ENCODE measurements at places on chromosomes 12 and 14.
A peak's percentile ranks its signal among the peaks of the same experiment; 100 is the strongest.

DNA sequence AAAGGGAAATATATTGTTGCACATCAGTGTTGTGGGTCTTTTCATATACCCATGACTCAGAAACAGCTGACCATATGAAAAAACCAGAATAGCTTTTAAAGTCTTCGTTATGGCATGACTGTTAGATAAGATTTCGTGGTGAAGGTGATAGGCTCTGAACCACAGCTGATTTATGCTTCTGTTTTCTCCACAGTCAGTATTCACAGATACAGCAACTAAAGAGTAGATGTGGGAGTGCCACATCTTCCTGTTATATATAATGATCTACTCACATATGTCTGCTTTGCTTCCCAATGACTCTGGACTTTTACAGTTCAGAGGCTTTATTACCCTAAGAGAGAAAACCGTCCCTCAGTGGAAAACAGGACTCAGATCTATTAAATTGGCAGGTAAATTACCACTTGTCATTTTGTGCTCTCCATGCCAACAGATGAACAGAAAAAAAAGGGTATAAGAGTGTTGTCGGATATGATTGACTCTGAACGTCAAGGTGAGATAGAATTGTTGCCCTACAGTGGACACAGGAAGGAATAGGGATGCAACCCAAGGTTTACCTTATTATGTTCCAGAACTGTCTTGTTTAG is 1037.1 kb downstream of the GALC start:
- DNase-seq = no peak

DNA sequence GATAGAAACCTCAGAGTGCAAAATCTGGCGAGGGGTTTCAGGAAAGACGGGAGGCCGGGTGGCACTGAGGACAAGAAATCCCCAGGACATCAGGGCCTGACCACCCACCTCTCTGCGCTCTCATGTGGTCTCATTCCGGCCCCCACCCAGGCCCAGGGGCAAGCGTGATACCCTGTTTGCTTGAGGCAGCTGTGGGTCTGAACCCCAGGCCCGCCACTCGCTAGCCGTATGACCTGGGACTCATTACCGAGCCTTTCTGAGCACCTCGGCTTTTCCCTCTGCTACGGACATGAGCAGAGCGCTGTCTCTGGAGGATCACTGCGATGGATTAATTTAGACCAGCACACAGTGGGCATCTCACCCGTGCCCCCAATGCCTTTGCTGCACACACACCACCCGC is 25.5 kb upstream of the BCDIN3D start:
- DNase-seq = no peak

DNA sequence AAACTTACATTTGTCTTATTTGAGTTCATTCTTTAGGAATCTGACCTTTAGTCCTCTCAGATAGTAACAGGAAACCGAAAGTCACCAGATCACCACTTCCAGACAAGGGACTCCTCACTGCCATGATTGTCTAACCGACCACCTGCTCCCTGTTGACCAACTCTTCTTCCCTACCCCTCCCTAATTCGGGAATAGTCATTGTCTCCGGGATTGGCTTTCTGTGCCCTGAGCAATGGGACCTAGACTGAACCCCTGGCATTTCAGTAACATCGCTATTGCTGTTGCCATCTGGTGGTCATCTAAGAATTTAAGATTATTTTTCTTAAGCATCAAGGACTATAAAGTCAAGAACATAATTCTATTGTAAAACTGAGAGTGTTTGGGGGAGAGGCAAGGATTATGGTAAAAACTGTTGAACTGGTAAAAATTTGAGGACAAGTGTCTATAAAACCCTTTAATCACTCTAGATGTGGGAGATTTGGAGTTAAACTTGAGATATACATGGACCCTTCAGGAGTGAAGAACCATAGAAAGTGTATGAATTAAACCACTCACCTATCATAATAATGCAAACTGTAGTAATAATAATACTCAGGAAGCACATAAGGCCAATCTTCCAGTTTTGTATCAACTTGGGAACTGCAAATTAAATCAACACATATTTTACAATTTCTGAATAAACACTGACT is 6.3 kb downstream of the CLEC2A start:
- DNase-seq = peak; percentile 11

DNA sequence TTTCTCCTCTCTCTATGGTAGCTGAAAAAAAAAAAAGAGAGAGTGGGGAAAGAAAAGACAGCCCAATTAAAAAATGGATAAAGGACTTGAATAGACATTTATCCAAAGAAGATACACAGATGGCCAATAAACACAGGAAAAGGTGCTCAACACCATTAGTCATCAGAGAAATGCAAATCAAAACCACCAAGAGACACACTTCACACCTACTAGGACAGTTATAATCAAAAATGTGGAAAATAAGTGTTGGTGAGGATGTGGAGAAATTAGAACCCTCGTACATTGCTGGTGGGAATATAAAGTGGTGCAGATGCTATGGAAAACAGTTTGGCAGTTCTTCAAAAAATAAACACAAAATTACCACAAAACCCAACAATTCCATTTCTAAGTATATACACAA is 172.4 kb upstream of the GRIN2B start:
- DNase-seq = no peak

DNA sequence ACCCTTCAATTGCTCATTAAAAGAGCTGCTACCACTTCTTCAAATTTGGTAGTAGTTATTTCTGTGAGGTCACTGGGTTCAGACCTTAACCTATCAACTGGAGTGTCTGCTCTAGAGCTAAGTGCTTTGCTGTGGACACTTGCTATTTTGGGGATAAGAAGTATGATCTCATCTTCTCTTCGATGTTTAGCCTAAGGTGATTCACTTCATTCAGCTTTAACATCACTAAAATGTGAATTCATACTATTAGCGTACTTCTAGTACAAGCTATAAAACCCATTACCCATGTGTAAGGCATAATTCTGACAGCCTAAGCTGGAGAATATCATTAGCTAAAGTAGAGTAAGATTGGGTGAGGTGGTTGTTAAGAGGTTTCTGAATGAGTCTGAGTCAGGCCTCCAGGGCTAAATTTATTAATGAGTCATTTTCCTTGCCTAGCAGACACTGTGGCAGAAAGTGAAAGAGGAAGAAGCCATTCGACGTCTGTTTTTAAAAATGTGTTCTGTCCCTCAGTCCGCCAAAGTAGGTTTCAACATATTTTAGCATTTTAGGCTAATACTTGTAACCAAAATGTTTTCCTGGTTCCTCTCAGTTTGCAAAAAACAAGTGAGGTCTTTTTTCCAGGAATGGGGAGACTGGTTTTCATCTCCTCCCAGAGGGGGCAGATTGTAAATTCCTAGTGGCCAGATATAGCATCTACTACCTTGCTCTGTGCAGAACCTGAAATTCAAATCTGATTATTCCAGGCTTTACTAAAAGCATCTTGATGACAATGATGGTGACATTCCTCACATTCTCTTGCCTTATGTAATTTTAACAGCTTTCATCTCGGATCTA is 103.6 kb downstream of the SSPN start:
- DNase-seq = no peak

- DNase-seq = no peak
Observed at GRCh38 chr14:91410771-91411536, 6.7 kb downstream of the CCDC88C start.

DNA sequence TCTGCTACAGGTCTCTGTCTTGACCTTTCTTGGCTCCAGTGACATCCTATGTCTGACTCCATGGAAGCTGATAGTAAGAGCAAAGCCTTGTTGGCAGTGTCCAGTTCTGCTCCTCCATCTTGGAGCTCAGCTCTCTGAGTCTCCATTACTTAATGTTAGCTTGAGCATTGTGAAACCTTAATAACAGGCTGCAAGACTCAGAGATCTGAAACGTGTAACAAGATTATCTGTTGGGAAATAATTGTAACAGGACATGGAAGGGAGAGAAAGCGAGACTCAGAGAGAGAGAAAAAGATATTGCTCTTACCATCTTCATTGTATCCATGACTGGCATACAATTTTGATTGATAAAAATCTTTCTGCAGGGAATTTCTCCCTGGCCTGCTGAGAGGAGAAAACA is 1365.7 kb downstream of the AACS start:
- no peak for DNase-seq

GRCh38 chr12:95547522-95548055 is 3.7 kb downstream of the USP44 start:
- no peak for DNase-seq

- no peak for DNase-seq
Observed at GRCh38 chr14:60553808-60554207, 44.9 kb downstream of the SIX6 start.

DNA sequence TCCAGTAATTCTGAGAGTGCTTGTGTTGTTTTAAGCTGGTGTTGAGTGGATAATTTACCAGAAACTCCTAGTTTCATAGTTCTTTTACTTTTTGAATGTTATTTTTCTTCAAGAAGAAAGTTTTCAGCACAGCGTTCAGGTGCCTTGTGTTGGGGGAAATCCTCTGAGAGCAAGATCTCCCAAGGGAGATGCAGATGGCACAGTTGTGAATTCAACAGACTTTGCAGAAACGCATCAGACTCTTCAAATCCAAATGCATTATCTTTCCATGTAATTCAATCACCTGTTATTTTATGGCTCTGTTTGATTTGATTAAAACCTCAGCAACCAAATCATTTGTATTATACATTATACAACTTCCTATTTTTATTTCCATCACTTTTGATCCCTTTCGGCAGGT is 439.9 kb downstream of the EGLN3 start:
- no peak for DNase-seq

Measured in stimulated activated CD4-positive, alpha-beta T cell treated with anti-CD3 and anti-CD28 coated beads, Interleukin-4, amount 100 ng/mL, for 24 hours (primary cell).